Foreskin keratinocyte (primary cell): ENCODE measurements at places on chromosomes 5 and 9. TPM values are rescaled to one million over a fixed set of nuclear protein-coding genes. Genes with fewer than 3 reads are reported as not detected.

- no peak for DNase-seq
These were observed 54.0 kb downstream of the GPR21 start for GRCh38 chr9:123087359-123087888.

DNA sequence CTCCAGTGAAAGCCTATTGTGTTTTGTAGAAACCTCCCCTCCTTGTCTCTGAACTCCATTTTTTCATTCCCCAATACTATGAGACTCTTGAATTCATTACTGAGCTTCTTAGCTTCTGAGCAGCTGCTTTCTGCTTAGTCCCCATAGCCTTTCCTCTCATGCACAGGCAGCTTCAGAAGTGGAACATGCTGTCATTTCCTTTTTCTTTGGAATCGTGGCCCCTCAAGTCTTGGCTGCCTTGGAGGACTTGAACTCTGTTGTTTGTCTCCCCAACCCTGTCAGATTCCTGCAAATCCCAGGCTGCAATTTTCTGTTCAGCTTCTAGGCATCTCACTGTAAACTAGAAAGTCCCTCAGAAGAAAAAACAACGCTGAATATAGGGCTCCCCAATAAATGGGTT, 268.5 kb downstream of the ARRDC3 start:
- no peak for DNase-seq

DNA sequence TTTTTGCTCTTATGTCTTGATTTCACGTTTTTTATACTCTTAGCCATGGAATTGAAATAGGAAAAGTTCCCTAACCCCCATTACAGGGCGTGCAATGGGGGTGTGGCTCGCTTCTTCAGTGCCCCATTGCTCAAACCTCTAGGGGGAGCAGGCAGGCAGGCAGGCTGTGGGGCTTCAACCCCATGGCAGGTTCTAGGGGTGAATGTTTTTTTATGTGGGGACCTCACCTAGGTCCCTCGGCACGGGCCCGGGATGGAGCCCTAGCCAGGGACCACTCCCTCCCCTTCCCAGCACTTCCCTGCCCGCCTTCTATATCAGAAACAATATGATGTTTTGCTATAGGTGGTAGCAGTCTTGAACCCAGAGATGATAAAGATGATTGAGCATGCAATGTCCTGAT, 221.3 kb upstream of the SMC2 start:
- no peak for DNase-seq

GRCh38 chr9:81610740-81611107, 78.6 kb downstream of the TLE1 start:
- DNase-seq: no peak

GRCh38 chr5:140072812-140073211, 29.7 kb upstream of the NRG2 start:
- no peak for DNase-seq

DNA sequence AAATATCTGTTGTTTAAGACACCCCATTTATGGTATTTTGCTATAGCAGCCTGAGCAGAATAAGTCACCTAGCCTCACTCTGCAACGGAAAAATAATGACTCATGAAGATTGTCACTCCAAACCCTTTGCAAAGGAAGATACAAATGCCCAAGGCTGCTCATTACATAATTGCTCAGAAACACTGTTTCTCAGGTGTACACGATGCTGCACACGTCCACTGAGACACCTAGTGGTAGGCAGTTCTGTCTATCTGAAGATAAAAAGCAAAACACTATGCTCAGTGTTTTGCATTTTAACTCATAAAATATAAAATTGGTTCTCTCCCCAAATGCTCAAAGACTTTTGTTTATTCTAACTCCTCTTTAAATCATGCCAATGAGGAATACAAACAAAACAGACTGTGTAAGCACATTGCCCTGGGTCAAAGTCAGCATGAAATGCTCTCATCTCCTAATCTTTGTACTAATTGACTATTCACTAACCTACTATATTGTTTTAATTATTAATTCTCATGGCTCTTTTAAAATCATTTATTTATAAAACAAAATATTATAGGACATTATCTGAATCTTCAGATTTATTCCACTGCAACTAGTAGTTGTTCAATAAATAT, 7.7 kb upstream of the TSLP start:
- DNase-seq: peak; percentile 66

- peak; percentile 95 for DNase-seq
These were observed 670.8 kb downstream of the ACTL7B start for GRCh38 chr9:108184941-108185340.

DNA sequence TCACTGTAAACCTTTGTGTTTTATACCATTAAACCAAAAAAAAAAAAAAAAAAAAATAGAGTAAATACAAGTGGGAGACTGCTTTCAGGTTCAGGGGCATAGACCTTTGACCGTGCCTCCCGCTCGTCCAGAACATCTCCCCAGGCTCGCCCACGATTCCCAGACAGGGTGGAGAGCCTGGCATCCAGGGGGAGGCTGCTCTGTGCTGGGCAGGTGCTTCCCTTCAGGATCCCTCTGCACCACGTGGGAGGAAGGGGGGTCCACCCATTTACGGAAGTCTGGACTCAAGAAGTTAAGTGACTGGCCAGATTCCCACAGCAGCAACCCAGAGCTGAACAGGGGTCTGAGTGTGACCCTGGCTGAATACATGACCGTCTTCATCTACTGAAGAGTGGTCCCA, 125.4 kb upstream of the LMX1B start:
- no peak for DNase-seq

DNA sequence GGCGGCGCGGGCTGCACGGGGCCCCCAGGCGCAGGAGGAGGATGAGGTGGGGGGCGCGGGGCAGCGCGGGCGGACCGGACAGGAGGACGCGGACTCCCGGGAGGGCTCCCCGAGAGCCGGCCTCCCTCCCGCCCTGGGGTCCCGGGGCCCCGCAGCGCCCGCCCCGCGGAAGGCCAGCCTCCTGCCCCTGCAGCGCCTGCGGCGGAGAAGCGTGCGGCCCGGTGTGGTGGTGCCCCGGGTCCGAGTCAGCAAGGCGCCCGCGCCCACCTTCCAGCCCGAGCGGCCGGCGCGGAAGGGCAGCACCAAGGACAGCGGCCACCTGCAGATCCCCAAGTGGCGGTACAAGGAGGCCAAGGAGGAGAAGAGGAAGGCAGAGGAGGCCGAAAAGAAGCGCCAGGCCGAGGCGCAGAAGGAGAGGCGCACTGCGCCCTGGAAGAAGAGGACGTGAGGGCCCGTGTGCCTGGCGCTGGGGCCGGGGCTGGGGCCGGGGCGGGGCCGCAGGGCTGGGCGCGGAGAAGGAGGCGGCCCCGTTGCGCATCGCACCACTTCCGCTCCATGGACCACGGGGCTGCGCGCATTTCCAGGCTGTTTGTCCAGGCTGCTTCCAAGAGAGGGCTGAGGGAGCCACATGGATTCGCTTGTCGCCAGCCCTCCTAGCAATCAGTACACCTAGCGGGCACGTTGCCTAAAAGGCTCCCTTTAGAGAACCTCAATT, 86.0 kb downstream of the ANKRD33B start:
- no peak for DNase-seq

DNA sequence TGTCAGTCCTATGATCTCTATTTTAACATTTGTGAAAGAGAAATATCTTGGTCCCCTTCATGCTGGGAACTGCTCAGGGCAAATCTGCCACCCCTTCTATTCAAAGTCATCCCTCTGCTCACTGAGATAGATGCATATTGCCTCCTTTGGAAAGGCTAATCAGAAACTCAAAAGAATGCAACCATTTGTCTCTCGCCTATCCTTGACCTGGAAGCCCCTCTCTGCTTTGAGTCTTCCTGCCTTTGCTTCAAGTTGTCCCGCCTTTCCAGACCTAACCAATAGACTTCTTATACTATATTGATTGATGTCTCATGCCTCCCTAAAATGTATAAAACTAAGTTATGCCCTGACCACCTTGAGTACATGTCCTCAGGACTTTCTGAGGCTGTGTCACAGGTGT, 97.0 kb downstream of the PSAT1 start:
- DNase-seq: no peak

- DNase-seq: peak; percentile 92
These were observed 140.7 kb upstream of the RANBP3L start for GRCh38 chr5:36442352-36442751.

- peak; percentile 82 for DNase-seq
These were observed 804 bp downstream of the TTC39B start for GRCh38 chr9:15306068-15306756.

DNA sequence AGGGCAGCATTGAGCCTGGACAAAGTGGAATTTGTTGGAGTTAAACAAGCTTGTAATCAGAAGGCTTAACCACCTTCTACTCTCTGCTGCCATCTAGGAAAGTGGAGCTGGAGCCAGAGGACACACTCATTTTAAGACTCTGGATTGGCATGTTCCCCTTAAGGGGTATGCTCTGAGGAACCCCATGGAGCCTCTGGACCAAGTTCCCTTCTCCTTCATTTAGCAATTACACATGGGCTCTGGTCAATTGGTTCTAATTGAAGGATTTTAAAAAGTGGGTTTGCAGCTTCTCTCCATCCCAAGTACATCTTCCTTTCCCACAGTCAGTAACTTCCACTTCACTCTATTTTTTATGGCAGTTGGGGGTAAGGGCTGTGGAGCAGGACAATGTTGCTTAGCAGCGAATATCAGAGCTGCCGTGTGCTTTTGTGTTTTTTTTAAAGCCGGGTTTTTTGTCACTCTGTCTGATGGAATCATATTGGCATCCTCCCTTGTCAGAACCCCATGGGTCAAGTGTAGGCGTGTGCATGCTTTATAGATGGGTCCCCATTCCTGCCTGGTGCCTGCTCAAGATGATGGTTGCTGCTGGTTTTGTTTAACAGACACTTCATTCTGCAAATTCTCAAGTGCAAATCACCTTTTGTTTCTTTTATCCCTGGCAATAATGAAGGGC, 330.7 kb upstream of the ADAMTSL1 start:
- DNase-seq: no peak

Gene CORO2A
- 37.0 and 39.3 TPM in 2 replicates for total RNA-seq

Gene RGMB
- total RNA-seq: 34.2 and 48.3 TPM in 2 replicates

Gene FRMPD1
- 0.03 and 0.04 TPM in 2 replicates for total RNA-seq
